ENCODE measurements at places on chromosomes 2 and 18.

DNA sequence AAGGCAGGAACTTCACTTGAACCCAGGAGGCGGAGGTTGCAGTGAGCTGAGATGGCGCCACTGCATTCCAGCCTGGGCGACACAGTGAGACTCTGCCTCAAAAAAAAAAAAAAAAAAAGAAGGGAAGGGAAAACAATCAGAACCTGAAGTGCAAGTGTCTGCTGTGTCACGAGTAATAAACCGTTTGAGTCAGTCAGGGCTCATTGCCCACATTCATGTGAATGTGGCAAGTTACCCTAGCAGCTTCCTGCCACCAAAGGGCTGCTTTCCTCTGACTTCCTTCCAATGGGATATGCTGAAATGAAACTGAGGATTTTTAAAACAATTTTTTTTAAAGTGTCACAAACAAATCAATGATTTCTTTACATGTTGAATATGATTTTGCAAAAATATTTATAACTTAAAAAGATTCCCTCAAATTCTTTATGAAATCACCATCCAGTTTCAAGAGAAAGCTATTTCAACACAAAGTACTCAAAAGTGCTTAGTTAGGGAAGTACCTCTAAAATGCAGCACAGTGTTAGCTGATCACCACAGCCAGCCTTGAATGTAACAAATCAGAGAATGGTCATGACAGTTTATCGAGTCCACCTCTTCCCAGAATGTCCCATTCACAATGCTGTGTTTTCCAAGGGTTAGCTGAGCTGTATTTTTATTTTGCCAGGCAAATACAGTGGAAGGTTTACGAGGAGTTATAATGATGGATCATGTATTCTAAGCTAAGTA, 36.4 kb downstream of the WDSUB1 start:
- no peak for DNase-seq

- no peak for DNase-seq
These were observed 43.8 kb downstream of the CDH19 start for GRCh38 chr18:66560094-66560493.

- DNase-seq: no peak
These were observed 2.1 kb downstream of the DNAH7 start for GRCh38 chr2:196066291-196067087.

- DNase-seq: no peak
These were observed 11.5 kb upstream of the ALPK2 start for GRCh38 chr18:58640428-58640805.

DNA sequence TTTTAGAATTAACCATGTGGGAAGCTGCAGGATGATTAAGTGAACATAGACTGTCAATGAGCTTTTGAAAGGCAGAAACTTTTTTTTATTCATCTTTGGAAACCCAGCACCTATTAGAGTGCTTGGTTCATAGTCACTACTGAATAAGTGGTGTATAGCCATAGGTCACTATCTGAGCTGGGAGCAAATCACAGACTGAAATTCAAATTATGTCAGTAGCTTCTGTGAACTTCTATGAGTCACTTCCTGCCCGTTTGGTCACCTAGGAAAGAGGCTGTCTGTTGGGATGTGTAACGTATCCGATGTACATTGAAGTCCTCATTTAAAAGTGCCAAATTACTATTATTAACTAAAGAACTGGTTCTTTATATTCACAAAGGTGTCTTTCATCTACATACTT, 20.5 kb upstream of the SLC40A1 start:
- no peak for DNase-seq

- DNase-seq: no peak
These were observed 92.4 kb downstream of the CABLES1 start for GRCh38 chr18:23227726-23228070.

GRCh38 chr2:45069684-45070083, 60.4 kb upstream of the SIX2 start:
- no peak for DNase-seq

DNA sequence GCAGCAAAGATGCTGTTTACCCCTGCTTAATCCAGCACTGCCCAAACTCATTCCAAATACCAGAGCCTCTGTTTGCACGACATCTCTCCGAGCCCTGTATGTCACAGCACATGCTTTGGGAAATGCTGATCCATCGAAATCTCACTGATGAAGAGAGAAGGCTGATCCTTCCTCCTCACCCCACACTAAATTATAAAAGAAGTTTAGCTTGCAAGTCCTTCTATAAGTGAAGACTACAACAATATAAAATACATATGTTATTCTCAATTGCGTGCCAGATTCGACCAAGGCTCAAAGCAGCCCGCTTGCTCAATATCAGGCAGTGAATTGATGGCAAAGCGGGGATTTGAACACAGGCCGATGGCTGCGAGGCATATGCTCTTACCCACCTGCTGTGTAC, 30.7 kb upstream of the SLC35F6 start:
- DNase-seq: no peak

GRCh38 chr2:47056868-47057686, 98.0 kb downstream of the STPG4 start:
- no peak for DNase-seq

GRCh38 chr18:74942319-74942910, 266.5 kb downstream of the PTGR3 start:
- DNase-seq: no peak

- DNase-seq: no peak
These were observed 14.7 kb downstream of the CFLAR start for GRCh38 chr2:201130524-201131186.

GRCh38 chr2:29376541-29376940, 261.3 kb downstream of the CLIP4 start:
- no peak for DNase-seq

DNA sequence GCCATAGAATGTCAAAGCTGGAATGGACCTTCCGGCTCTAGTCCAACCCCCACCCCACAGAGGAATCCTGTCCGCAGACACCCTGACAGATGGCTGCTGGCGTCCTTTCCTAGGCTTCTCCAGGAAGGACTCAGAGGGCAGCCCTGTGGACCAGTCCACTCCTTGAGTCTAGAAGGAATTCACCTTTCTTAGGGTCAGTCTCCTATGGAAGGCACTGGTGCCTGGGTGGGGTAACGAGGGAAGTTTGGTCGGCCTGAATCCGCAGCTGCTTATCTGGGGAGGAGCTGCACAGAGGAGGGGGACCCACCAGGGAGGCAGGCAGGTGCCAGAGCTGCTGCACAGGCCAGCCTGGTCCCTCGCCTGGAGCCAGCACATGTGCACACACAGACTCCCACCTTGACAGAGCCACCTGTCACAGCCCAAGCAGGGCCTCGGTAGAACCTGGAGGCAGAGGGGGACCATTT, 2.5 kb downstream of the DNMT3A start:
- no peak for DNase-seq

GRCh38 chr2:3377279-3377611, 373 bp downstream of the EIPR1 start:
- no peak for DNase-seq

DNA sequence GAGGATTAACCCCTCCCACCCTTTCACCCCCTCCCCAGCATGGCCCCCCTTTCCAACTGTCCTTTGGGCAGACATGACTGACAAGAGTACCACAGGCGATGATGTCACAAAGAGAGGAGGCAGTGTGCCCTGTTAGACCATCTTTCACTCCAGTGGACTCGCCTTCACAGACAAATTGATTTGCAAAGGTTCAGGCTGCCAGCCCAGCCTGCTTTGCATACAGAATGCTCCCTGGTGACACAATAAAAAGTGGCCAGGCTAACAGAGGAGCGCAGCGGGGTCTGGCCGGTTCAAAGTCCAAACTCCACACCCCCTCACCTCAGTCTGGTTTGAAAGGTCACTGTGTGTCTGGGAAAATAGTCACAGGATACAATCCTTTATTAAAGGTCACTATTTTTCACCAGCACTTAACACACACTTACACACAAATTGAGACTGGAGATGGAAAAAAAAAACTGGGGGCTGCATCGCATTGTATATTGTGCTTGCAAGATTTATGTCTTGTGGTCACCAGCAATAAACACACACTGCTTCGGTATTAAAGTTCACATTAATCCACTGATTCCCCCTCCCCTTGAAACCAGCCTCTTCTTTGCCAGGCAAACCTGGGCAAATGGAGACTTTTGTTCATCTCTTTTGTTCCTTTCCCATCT, 236.9 kb downstream of the BCL11A start:
- DNase-seq: no peak

DNA sequence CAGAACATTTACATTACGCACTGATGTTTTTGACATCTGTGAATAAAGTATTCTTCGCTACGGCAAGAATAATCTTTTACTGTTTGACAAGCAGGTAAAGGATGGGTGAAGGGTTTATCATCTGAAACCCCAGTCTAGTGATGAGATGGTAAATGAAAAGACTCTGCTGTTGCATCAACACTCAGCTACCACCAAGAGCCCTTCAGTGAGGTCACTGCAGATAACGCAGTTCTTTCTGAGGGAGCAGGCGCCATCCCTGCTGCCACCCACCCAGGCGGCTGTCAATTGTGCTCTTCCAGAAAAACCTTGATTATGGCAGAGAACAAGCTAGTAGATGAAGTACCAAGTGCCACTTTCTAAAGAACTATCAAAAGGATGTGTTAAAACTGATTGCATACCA, 58.7 kb downstream of the ABCG8 start:
- no peak for DNase-seq
